ENCODE measurements at places on chromosomes 5 and 9.
A peak's percentile ranks its signal among the peaks of the same experiment; 100 is the strongest.

DNA sequence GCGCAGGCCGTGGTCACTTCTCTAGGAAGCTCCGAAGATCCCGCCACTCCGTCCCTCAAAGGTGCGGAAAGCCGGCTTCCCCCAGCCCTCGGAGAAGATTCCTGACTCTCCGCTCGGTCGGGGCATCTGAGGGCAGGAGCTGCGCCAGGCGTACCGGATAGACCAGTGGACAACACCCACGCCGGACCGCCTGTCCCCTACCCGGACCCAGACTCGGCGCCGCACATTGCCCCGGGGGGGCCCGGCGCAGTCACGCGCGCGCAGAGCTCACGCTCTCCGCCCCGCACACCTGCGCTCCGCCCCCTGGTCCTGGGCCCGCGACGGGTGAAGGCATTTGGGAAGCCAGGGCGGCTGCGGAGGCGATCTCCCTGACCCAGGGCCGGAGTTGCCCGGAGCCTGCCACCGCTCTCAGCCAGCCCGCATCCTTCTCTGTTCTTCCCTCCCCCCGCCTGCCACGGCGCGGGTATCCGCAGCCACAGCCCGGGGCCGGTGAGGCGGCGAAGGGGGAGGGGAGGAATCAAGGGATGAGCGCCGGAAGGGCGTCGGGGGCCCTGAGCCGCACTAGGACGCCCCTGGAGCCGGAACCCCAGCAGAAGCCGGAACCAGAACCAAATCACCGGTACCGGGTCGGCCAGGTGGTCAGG is 448 bp downstream of the RELL2 start:
- peak; percentile 38 for DNase-seq

DNA sequence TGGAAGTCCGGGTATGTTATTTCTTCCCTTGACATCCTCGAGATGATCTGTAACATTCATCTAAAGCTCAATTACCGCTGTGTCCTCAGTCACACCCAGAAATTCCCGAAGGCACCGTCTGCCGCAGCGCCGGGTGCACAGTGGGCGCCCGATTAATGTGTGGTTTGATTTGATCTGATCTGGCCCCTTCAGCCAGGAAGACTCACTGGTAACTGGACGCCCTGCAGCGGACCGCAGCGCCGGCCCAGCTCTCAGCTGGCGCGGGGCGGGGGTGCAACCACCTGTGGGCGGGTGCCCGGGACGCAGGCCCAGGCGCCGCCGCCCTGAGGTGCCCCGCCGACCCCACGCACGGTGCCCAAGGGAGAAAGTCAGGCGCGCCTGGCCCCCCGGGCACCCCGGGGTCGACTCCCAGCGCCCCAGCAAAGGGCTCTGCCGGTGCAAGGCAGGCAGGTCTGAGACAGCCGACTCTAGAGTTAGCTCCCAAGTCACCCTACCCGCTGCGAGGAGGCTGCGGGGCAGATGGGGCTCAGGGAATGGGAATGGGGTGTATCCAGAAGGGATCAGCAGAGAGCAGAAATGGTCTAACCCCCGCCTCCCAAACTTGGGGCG is 1.7 kb downstream of the EPB41L4B start:
- no peak for DNase-seq

- DNase-seq = no peak
These were observed 84.5 kb downstream of the HAPLN1 start for GRCh38 chr5:83636156-83636555.

DNA sequence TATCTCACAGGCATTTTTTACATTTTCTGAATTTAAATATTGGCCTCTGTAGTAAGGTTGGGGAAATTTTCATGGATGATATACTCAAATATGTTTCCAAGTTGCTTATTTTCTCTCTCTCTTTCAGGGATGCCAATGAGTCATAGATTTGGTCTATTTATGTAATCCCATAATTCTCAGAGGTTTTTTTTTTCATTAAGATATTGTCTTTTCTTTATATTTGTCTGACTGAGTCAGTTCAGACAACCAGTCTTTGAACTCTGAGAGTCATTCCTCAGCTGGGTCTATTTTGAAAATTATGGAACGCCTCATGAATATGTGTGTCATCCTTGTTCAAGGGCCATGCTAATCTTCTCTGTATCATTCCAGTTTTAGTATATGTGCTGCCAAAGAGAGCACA is 223.2 kb downstream of the PCSK1 start:
- no peak for DNase-seq

DNA sequence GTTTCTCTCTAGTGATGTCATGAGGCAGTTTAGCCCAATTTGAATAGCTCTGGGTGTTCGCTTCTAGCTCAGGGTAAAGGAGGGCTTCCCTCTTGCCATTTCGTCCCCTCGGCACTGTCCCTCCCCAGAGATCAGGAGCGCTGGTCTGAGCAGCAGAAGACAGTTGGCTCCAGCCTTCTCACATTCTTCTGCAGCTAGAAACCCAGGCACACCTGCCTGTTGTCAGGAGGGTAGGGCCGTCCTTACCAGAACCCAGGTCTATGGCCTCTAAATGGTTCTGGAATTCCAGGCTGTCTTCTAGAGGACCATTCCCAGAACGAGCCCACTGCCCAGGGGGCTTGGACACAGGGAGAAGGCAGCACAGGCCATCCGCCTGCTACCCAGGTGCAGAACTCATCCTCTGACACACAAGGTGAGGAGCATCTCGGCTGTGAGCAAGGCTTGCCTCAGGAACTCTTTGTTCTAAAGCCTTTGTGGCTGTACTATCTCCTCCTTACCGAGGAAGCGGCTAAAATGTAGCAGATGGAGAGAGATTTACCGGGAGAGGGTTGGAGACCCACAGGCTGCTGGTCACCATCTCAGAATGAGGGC is 255.6 kb upstream of the IRX2 start:
- no peak for DNase-seq

GRCh38 chr9:110575945-110576344 is 3.6 kb downstream of the SVEP1 start:
- no peak for DNase-seq
